Ureter (tissue), 1 donor: ENCODE measurements at places on chromosomes 6 and 20. TPM values are rescaled to one million over a fixed set of nuclear protein-coding genes. Genes with fewer than 3 reads are reported as not detected.

GRCh38 chr6:120918137-120918536 lies 416.1 kb downstream of the TBC1D32 start:
- DNase-seq: no peak

DNA sequence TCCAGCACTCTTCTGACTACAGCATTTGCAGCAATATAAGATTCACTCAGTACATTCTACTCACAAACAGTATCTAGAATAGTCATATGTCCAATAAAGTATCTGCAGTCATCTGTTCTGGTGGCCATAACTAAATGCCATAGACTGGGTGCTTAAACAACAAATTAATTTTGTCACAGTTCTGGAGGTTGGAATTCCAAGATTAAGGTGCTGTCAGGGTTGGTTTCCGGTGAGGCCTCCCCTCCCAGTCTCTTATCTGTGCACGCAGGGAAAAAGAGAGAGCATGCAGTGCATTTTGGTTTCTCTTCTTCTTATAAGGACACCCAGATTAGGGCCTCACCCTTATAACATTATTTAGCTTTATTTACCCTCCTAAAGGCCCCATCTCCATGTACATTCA lies 21.3 kb upstream of the NUS1 start:
- DNase-seq: no peak

PERP gene
- total RNA-seq: 95.5 TPM

TULP1 gene
- 0.83 TPM for total RNA-seq

HLA-G gene
- total RNA-seq: not detected

WFDC5 gene
- total RNA-seq: 0.78 TPM

SIRPG gene
- total RNA-seq: 0.99 TPM
